ENCODE measurements at places on chromosomes 1 and 21.

DNA sequence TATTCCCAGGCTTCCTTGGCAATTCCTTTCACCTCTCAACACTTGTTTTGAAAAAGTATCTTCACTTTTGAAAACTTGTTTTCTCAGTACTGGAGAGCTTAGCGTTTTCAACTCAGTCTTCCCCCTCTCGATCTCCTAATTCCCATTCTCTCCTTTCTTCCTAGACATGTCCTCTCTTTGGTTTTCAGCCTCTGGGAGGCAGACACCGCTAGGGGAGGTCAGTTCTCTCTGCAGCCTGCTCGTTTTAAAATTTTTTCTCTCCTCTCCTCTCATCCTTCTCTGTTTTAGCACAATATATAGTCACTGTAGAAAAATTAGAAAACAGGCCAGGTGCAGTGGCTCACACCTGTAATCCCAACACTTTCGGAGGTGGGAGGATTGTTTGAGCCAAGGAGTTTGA is 12.6 kb upstream of the RHEX start:
- no peak for DNase-seq

- no peak for DNase-seq
Measured at GRCh38 chr1:243902100-243902499, 52.1 kb upstream of the AKT3 start.

GRCh38 chr21:44312716-44313115 is 12.9 kb downstream of the PFKL start:
- no peak for DNase-seq

DNA sequence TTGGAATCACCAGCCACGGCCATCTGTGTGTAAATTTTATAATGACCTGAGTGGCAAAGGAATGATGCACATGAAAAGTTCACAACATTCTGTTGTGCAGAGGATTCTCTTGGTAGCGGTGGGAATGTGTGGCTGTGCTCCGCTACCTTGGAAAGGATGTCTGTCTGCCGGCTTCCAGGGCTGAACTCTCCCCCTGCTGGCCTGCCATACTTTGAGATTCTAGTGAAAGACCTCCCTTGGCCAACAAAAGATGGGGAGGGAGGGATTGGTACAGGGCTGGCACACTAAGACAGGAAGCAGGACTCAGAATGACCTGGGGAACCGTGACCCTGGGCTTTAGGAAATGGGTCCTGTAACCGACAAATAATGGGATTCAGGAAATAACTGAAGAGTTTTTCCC is 194.5 kb upstream of the PLD5 start:
- DNase-seq = no peak

GRCh38 chr1:70324683-70325082 is 29.8 kb downstream of the ANKRD13C start:
- no peak for DNase-seq

DNA sequence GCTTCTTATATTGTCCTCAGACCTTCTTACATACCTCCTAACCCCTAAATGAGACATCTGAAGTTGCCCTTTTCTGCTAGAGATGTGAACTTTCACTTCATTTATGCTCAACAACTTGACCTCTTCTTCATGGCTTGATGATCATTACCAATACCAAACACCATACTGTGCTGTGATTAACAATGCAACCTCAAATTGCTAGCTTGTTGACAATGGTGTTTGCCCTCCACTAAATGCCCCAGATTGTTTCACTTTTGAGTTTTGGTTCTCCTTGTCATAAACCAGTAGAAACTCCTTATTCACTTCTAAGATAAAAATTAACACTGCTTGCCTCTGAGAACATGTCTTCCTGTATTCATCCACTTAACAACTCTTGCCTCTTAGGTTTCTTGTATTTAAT is 5.6 kb downstream of the JAK1 start:
- no peak for DNase-seq

DNA sequence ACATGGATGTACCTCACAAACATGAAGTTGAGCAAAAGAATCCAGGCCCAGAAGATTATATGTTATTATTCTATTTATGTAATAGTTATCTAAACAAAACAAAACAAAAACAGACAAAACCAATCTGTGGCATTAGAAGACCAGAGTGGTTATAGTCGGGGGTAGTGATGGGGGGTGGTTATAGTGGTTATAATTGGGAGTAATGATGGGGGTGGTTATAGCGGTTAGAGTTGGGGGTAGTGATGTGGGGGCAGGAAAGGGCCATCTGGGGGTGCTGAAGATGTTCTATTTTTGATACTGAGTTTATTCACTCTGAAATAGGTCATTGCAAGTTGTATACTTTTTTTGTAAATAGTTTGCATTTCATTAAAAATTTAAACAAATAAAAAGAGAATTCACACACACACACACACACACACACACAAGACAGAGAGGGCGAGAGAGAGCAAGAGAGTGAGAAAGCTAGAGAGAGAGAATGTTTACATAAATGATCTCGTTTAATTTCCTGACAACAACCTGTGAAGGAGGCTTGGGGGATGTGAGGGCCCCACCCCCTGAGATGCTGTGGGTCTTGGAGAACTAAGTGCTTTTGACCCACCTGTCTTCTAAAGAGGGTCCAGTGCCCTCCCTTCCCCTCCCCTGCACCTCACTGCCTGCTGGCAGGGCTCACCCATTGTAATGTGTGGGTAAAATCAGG is 37.4 kb downstream of the RHOU start:
- DNase-seq = no peak

- DNase-seq = no peak
Measured at GRCh38 chr1:235018720-235019444, 109.8 kb downstream of the TOMM20 start.

DNA sequence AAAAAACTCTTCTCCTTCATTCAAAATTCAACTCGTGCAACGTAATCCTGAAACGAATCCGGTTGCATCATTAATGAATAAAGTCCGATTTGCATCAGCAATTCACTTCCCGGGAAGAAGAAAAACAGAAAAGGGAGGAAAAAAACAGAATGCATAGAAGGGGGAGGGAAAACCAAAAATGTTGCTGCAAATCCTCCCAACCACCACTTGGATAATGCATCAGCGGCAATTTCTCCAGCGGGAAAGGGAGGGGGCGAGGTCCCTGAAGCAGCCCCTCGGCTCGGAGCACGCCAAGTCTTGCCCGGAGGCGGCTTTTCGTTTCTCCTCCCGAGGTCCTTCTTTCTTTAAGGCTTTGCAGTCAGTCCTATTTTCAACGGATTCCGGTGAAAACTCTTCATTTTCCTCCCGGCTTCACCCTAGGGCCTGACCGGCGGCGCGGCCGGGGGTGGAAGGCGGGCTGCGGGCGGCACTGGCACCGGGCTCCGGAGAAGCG is 723 bp downstream of the CDC42BPA start:
- peak; percentile 45 for DNase-seq

GRCh38 chr1:92030656-92031107 is 897 bp downstream of the EPHX4 start:
- DNase-seq = no peak

DNA sequence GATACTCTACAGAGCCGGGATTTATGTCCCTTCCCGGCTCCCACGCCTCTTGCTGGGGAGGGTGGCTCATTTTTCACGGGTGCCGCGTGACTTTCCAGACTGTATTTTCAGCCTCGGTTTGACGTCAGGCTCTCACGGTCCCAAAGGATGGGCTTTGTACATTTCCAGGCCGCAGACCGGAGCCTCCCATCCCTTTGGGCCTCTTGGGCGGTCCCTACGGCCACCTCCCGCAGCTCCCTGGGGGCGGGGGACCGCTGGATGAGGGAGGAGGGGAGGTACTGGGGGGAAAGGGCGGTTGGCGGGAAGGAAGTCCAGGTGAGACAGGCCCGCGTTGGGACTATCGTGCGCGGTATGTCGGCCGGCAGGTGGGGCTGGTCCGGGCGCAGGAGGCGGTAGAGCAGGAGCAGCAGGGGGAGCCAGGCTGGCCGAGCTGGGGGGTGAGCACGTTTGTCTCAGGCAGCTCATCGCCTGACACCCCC is 17.9 kb downstream of the UBL4B start:
- DNase-seq = no peak

GRCh38 chr1:20893931-20894330 is 106.8 kb upstream of the HP1BP3 start:
- DNase-seq = no peak

GRCh38 chr1:219666242-219666641 is 53.3 kb upstream of the ZC3H11B start:
- DNase-seq = no peak
